Kidney (tissue), 22 donors: ENCODE measurements at places on chromosomes 11 and 22.

GRCh38 chr11:126140926-126141280 is 70.5 kb downstream of the RPUSD4 start:
- peak; percentile 41 for DNase-seq

DNA sequence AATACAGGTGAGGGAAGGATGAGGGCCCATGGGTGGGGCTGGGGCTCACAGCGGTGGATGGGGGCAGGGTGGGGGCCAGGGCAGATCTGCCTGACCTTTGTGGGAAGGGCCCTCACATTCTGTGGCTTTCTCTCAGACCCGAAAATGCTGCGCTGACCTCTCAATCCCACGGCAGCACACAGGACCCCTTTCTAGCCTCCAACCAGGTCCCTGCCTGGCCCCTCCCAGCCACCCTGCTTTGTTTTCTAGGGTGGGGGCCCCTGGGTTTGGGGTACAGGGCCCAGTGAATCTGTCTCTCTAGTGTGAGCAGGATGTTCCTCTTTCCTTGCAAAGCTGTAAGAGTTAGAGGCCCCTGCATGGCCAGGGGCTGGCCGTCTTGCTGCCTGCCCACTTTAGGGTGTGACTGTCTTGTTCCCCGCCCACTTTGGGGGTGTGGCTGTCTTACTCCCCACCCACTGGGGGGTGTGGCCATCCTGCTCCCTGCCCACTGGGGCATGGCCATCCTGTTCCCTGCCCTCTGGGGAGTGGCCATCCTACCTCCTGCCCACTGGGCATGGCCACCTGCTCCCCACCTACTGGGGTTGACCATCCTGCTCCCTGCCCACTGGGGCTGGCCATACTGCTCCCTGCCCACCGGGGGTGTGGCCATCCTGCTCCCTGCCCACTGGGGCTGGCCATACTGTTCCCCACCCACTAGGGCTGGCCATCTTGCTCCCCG is 11.5 kb downstream of the PARVG start:
- DNase-seq: no peak

- DNase-seq: no peak
Measured at GRCh38 chr22:31948002-31948401, 3.7 kb downstream of the YWHAH start.

- DNase-seq: peak; percentile 87
Measured at GRCh38 chr11:121466063-121466794, 13.5 kb upstream of the SORL1-AS1 start.

DNA sequence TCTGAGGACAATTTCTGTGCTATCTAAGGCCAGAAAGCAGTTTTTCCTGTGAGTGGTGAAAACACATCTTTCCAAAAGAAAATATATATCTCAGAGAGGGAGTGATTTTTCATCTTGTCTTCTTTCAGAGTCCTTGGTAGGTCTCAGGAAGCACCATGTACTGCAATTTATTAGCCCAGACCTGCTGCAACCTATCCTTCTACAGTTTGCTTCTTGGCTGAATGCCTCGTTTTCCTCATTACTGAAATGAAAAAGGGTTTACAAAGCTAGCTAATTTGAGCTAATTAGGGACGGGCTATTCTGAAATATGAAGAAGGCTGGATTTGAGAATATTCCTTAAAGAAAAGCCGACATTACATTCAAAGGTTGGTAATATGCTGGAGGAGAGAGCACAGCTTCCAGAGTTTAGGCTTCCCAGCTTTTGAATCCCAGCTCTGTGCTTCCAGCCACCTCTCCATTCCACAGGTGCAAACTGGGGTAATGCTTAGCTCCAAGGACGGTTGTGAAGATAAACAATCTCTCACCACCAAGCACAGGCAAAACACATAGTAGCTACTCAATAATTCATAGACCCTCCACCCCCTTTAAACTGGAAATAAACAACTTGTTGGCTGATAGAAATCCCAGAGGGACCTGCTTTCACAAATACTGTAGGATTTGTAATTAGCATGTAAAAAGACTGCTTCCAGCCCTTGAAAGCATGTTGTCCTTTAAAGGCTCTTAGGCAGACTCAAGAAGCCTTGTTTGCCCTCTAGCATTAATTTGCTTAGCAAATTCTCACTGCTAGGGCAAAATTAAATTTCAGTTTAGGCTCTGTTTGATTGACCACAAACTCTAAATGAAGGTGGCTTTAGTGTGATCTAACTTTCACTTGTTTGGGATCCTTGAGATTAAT is 24.5 kb upstream of the SESN3 start:
- DNase-seq: peak; percentile 31

DNA sequence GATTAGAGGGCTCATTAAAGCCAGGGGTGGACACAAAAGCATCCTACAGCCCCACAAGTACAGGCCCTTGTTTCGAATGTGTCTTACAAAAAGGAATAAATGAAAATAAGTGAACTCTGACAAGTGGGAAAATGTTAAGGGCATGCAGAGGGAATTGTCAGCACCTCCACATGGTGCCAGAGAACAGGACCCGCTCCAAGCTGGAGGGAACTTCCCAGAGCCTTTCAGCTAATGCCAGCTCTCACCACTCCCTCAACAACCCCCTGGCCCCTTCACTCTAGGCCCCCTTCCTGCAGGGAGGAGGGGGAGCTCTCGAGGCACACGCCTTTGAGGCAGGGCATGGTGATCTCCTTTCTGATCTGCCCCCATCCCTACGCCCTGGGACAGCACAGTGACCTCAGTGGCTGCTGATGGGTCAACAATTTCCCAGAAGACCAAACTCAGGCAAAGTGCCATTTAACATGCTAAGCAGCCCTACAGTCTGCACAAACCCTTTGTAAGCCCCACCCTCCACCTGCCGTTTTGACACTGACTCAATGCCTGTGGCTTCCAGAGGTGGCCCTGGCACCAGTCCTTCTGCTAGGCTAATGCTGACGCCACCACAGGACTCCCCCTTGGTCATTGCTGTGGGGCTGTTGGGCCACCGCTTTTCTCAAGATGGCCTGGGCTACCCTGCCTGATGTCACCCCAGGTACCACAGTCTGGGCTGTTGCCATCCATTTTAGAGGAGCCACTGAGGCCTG is 12.5 kb upstream of the CHST1 start:
- no peak for DNase-seq

- no peak for DNase-seq
Measured at GRCh38 chr11:78949976-78950690, 375.5 kb upstream of the NARS2 start.

GRCh38 chr22:23714596-23715578 is 24.1 kb downstream of the RGL4 start:
- DNase-seq: no peak
